AG04449 (cell line): ENCODE measurements at places on chromosomes 4 and X.

GRCh38 chr4:22030307-22030706 lies 81.7 kb upstream of the KCNIP4 start:
- no peak for DNase-seq

DNA sequence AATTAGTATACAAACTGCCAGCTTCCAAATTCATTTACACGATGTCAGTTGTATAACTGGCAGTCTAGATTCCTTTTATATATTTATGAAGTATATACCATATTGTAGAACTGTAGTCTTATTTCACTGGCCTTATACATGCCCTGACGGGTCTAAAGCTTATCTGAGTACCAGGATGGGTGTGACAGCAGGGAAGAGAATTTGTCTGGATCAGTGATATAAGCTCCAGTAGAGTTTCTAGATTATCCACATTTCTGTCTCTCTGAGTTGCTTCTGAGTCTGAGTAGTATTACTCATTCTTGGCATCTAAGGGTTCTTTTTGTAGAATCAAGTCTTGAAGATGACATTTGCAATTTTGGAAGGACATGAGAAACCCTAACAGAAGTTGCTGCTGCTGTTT lies 101.3 kb downstream of the RPA4 start:
- no peak for DNase-seq

- DNase-seq: peak; percentile 56
Measured at GRCh38 chr4:53196882-53197771, 168.7 kb downstream of the SCFD2 start.

- no peak for DNase-seq
Measured at GRCh38 chrX:72125331-72126047, 6.2 kb downstream of the RTL5 start.

DNA sequence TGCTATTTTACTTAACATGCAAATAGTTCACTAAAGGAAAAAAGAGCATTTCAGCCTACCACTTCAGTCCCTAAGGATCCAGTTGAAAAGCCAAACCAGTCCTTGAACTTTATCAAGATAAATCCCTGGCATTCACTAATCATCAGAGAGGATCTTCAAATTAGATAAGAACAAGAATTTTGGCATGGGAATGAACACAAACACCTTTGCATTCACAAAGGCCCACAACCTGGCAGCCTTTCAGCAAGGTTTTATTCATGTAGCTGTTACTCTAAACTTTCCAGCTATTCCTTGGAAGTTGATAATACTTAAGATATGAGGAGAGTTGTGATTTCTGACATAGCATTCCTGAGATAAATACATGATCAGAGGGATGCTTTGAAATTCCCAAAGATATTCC lies 193.4 kb downstream of the LRBA start:
- DNase-seq: no peak

DNA sequence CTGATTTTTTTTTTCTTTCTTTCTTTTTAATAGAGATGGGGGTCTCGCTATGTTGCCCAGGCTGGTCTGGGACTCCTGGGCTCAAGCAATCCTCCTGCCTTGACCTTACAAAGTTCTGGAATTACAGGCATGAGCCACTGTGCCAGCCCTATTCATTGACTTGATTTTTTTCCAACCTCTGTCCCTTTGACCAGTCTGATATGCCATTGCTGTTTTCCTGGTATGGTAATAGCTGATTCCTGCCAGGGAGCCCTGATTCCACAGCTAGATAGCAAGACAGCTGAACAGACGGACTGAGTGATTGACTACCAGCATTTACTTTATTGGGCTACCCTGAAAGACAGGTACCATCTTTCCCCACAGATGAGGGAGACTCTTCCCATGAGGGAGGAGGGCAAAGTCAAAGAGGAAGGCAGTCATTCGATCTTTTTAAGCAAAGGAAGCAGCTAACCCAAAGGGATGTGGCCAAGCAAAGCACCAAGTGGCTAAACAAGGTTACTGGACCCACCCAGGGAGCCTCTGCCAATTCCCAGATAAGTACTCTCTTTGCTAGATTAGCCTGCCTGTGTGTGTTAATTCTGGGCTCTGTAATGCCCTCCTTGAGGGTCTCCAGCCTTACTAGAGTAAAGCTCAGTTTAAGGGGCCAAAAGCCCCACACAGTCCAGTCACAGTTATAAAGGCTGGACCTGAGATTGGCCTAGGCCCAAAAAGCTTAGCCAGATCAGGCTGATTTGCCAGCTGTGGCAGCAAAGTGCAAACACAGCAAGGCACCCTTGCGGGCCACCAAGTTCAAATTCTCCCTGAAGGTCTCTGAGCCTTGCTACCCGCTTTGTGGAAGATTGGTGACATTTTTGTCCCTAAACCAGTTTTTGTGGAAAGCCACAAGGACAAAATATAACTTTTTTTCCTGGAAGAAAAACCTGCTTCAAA lies 192.4 kb upstream of the GPC4 start:
- no peak for DNase-seq

- DNase-seq: no peak
Measured at GRCh38 chr4:15003891-15004738, 1.8 kb downstream of the CPEB2 start.

GRCh38 chrX:19133231-19133630 lies 11.0 kb upstream of the ADGRG2 start:
- no peak for DNase-seq

DNA sequence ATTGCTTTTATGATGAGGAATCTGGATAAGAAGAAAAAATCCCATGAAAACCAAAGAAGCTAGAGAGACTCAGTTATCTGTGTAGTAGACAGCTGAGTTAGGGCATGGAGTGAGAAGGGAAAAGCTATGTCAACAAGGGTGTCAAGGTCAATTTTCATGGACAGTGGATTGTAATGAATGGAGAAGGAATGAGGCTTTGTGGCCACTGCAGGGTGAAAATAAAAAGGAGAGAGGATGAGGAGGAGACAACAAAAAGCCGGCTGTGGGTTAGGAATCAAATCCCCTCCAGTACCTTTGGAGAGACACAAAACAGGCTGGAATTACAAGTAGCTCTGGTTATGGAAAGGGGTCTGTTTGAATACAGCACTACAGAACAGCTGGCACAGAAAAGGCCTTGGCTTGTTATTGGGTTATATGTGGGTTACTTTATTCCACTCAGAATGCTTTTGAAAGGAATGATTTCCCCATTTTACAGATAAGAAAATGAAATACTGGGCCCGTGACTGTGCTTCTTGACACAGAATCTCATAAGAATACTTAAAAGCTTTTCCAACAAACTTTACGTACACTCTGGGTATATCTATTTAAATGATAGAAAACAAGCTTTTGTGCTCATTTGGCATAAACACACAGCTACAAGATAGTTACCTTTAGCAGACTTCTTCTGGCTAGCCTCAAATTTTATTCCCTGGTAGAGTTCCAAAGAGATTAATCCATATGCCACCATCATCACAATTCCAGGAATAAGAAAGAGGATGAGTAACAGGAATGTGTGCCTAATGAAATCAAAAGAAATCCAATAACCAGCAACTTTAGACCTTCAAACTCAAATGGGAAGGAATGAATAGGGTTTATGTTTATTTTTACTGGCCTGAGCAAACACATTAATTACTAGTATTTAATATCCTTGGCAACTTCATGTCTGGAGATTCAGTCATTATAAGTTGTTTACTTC lies 7.5 kb downstream of the CCKAR start:
- no peak for DNase-seq

DNA sequence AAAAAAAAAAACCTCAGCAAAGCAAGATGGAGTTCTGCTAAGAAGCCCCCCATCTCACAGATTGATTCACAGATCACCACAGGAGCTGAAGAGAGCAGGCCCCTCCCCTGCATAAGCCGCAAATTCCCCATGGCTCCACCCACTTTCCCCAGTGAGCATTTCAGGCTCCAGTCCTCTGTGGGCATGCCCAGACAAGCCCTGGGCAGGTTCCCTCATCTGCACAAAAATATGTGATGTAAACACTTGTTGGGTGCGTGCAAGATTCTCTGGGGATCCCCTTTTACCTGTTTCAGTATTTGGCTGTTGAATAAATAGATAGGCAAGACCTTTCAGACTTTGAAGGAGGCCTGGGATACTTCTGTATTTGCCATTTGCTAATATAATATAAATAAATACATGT lies 514.3 kb downstream of the PCDH7 start:
- DNase-seq: no peak

DNA sequence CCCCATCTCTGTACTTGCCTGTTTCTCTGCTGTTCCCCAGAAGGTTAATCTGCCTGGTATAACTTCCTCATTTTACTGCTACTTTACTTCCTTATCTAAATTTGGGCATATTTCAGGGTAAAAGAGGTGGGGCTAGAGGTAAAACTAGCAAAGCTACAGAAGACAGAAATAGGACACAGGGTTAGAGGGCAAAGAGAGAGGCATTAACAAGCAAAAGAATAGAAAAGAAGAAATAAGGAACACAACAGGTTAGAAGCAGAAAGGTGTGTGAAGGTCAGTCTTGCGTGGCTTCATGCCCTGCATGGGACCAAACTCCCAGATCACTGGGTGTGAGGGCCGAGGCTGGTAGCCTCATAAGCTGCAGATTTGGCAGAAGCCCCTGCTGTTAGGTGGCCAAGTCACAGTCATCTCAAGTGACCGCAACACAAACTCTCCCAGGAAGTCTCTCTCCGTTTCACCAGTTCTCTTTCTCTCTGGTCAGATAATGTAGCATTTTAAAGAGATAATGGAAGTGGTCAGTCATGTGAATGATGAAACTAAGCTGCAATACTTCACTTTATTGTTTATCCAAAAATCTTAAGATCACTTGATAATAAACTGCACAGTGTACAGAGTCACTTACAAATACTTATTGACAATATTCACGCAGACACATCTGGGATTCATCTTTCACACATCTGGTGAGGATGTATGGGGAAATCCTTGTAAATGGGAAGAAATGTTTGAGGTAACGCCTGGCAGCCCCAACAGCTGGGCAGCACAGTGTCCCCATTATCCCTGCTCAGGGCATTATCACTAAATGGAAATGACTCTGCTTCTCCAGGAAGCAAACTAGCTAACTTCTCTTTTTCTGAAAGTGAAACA lies 16.4 kb downstream of the TMEM154 start:
- no peak for DNase-seq

- no peak for DNase-seq
Measured at GRCh38 chr4:3184725-3185124, 64.2 kb upstream of the MSANTD1 start.

DNA sequence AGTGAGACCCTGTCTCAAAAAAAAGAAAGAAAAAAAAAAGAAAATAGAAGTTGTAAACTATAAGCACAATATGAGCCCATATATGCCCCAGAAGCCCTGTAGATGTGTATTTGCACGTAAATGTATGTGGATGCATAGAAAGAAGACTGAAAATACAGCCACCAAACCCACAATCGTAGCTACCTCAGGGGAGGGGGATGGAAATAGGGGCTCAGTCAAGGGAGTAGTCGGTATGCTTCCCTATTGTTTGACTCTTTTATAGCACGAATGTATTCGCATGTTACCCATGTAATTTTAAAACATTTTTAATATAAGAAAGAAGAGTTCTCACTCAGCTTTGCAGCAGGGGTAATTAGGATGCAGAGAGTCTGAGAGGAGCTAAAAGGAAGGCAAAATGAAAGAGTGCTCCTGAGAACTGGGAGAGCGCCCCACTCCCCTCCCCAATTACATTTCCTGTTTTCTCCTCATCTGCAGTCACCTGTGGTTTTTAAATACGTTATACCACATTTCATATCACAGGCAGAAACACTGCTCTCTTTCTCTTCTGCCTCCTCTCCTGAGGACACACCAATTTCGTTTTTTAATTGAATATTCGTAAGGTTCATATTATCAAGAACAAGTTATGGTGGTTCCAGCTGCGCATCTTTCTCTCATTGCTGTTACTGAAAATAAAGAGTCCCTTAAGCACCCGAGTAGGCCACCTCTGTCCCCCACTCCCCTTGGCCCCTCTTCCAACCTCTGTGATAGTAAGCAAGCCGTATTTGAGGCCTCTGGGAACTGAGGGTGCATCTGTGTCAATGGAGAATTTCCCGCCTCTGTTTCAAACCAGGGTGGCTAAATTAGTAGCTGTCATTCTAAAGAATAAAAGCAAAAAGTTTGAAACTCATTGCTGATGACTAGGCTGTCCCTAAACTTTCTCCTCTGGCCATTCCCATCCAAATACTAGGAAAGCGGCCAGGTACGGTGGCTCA lies 10.7 kb downstream of the SEPTIN6 start:
- DNase-seq: no peak
